ENCODE measurements at places on chromosomes 16 and 17.

- DNase-seq = no peak
Measured at GRCh38 chr17:33593991-33594390, 300.9 kb upstream of the ASIC2 start.

DNA sequence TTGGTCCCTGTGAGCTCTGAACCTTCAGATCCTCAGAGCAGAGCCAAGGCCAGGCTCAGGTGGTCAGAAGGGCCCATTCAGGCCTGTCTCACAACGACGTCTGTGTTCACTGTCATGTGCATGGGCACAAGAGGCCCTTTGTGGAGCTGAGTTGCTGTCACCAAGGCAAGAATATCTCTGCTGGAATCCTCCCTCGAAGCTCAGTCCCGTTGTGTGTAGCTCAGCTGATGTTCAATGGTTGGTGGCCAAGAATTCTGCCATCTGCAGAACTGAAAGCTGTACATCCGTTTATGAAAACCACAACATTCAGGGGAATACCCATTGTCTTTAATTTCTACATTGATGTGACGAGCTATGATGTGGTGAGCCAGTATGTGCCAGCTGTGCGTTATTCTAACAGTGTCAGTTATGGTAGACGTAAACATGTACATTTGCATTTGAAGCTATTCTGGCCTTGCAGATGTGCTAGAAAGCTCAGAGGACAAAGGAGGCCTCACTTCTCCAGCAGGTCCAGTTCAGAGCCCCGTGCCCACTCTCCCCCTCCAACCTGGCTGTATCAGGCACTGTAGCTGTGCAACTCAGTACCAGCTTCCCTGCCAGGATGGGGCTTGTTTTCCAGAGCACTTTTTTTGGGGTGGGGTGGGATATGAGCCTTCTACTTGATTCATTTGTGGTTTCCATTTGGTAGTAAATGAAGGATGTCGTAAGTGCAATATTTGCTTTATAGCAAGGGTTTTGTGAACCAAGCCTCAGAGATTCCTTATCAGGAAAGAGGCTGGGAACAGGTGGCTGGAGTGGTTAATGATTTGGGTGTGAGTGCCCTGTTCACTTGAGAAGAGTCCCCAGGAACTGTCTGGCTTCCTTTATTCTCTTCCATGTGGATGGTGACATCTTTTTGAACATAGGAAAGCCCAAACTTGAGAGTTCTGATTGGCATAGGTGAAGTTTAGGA lies 56.1 kb downstream of the B9D1 start:
- peak; percentile 70 for DNase-seq

DNA sequence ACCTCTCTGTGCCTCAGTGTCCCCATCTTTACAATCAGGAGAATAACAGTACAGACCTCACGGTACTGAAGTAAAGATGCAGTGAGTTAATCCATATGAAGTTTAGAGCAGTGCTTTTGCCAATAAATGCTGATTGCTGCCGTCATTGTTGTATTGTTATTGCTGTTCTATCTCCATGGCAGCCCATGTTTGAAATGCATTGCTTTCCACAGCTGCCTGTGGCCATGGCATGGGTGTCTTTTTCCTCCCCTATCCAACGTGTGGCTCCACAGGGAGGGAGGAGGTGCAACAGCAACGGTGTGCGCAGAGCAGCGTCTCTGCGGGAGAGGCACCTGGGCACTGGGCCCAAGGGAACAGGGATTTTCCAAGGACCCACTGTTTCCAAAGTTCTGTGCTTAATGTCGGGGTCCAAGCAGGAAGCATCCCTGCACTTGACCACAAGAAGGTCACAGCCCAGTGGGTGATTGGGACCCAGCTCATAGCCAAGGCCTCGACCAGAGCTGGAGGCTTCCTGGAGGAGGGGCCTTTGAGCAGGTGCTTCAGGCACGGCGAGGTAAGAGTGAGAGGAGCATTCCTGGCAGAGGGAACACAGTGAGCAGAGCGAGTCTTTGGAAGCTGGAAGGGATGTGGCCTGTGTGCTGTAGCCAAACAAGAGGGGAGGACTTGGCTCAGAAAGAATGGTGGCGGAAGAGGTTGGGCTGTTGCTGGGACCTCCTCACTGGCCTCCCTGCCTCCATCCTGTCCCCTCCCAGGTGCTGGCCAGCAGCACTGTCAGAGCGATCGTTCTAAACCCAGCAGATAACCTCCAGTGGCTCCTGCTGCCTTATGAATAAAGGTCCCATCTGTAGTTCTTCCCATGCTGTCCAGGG lies 3.9 kb downstream of the RAI1 start:
- no peak for DNase-seq

DNA sequence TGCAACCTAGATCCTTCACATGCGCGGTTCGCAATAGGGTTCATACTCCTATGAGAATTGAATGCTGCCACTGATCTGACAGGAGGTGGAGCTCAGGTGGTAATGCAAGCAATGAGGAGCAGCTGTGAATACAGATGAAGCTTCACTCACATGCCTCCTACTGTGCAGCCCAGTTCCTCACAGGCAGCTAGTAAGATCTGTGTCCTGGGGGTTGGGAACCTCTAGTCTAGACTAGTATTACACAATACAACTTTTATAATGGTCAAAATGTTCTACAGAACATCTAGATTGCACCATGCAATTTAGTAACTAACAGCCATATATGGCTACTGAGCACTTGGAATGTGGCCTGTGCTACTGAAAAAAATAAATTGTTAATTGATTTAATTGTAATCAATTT lies 26.7 kb downstream of the ABCA5 start:
- DNase-seq = no peak

DNA sequence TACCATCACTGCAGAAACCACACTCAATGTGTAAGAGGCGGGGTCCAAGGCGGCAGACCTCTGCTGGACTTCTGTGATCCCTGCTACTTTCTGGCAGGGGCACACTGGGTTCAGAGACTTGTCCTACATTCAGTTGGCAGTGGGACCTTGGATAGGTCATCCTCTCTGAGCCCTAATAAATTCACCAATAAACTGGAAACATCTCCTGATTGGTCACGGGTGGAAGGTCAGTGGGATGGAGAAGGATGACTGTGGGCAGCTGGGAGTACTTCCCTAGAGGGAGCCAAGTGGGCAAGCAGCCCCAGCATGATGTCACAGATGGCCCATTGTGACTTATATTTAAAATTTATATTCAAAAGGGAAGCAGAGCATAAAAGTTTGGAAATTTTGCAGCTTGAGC lies 49.7 kb downstream of the RNF112 start:
- DNase-seq = no peak

- DNase-seq = no peak
Measured at GRCh38 chr17:51032850-51033249, 87.8 kb downstream of the SPAG9 start.

- DNase-seq = no peak
Measured at GRCh38 chr17:40531051-40531991, 29.9 kb upstream of the TNS4 start.

DNA sequence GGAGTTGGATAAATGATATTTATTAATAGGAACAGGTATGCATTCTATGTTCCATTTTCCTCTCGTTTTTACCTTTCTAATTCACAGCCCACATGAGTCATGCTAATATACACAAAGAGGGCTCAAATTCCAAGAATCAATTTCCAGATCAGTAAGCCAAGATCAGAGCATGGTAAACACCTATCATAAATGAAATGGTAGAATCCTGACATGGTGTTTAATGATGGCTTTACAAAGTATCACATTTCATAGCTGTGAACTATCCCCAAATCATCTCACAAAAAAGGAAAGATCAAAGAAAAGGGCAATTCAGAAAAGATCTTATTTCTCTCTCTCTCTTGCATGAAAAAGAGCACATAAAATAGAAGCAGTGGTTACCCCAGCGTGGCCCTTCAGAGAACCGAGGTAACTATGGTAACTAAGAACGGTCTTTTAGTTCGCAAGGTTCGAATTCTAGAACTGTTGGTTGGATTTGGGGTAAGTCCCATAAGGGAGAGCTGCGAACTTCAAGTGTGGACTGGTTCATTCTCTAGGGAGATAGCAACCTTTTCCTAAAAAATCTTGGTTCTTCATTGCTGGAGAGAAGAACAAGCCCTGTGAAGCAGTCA lies 73.0 kb downstream of the MARCHF10 start:
- no peak for DNase-seq

- DNase-seq = no peak
Measured at GRCh38 chr16:87542531-87543102, 49.8 kb upstream of the ZCCHC14 start.

DNA sequence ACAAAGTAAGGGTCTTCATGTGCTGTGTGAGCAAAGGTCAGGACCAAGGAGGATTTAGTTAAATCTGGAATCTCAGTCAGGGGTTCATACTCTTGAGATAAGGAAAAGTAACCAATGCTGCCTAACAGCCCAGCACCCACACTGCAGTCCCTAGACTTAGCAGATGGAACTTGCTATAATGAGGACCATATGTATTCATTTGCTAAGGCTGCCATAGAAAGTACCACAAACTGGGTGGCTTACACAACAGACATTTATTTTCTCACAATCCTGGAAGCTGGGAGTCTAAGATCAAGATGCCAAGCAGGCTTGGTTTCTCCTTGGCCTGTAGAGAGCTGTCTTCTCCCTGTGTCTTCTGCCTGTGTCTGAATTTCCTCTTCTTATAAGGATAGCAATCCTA lies 20.8 kb downstream of the ZP2 start:
- no peak for DNase-seq

- no peak for DNase-seq
Measured at GRCh38 chr16:69270395-69270794, 40.8 kb upstream of the VPS4A start.

GRCh38 chr17:59413014-59413766 lies 81.7 kb downstream of the YPEL2 start:
- no peak for DNase-seq

GRCh38 chr17:7444682-7445618 lies at the start of gene CHRNB1:
Gene CHRNB1, plus strand, starts transcription at chr17:7445061. Its CDS starts 67 bp downstream, at chr17:7445128.
- DNase-seq = peak; percentile 37

Data from germinal center (tissue), 1 donor.